ENCODE measurements at places on chromosomes 2 and 18.

DNA sequence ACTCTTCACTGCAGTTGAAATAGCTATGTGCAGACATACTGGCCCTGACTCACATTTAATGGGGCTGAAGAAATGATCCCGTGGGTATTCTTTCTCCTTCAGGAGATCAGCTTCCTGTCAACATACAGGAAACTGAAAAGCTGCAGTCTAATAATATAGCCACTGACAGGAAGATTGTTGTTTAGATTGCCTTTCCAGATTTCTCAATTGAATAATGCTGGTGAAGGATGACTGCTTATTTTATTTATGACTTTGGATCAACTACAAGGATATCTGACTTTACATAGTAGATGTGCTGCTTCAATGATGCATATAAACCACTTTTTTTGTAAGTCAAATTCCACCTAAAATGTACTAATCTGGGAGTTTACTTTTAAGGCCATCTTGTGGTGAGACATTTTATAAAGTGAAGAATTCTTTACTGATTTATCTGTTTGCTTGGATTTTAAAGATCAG lies 93.4 kb upstream of the MAP4K3 start:
- DNase-seq: no peak

DNA sequence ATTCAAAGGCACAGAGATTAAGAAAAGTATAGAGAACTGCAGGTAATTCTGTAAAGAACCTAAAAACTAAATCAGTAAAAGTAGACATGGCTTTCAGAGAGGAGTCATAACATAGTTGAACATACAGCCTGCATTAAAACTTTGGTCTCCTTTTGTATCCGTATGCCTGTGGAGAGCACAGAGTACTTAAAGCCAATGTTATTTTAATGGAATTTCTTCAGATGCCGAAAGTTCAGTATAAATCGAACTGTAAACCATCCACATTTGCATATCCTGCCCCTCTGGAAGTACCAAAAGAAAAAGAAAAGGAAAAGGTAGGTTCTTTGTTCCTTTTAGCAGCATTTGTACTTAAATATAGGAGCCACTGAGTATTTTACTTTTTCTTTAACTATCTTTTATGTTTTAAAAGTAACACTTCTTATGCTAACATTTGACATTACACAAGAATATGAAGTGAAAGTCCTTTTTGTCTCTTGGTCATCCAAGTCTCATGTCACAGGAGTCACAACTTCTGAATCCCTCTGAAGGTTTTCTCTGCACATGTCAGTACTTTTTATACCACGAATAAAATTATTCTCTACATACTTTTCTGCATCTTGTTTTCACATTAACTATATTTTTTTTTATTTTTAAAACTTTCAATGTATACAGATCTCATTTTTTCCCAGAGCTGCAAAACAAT lies 34.9 kb upstream of the ARMC9 start:
- no peak for DNase-seq

- no peak for DNase-seq
Measured at GRCh38 chr2:112924821-112925220, 13.9 kb downstream of the IL37 start.

DNA sequence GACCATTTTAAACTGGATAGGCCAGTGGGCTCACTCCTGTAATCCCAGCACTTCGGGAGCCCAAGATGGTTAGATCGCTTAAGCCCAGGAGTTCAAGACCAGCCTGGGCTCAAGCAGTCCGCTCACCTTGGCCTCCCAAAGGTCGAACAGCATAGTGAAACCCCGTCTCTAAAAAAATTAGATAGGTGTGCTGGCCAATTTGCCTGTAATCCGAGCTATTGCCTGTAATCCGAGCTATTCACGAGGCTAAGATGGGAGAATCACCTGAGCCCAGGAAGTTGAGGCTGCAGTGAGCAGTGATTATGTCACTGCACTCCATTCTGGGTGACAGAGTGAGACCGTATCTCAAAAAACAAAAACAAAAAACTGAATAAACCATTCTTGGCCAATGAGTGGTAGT lies 52.6 kb upstream of the EMILIN2 start:
- no peak for DNase-seq

- DNase-seq: no peak
Measured at GRCh38 chr2:179818546-179818945, 42.9 kb downstream of the ZNF385B start.

- DNase-seq: no peak
Measured at GRCh38 chr18:61893309-61893970, 633 bp upstream of the RNF152 start.

DNA sequence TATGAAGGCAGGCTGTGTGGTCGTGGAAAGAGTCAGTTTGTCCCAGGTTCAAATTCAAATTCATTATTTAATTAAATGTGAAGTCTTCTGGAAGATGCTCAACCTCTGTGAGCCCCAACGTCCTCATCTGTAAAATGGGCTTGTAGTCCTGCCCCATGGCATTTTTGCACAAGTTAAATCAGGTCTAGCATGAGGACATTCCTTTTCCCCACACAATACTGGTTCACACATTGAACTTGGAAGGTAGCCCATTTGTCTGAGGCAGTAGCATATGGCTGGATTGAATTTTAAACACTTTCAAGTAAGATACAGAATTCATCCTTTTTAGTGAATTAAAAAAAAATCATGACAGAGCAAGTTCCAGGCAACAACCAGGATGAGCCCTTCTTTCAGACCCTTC lies 665.4 kb upstream of the HS6ST1 start:
- DNase-seq: no peak

- no peak for DNase-seq
Measured at GRCh38 chr2:54672590-54673456, 50.6 kb upstream of the EML6 start.

DNA sequence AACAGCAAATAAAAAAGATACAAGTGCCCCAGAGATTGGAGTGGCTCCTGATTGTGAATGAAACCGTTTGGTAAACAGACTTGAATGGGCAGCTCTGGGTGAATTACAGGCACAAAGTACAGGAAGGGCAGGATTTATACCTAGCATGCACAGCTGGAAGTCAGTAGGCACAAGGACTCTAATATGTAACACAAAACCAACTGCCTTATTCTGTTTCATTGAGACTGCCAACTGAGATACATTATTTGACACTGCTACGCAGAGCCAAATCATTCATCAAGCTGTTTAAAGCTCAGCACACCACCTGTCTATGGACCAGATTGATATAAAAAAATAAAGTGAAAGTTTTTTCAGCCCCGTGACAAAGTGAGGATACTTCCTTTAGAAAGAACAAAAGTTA lies 541.2 kb downstream of the NUP35 start:
- no peak for DNase-seq

GRCh38 chr2:52717836-52718235 lies 1049.8 kb upstream of the CHAC2 start:
- DNase-seq: no peak

GRCh38 chr18:2112435-2113045 lies 458.8 kb downstream of the METTL4 start:
- no peak for DNase-seq

DNA sequence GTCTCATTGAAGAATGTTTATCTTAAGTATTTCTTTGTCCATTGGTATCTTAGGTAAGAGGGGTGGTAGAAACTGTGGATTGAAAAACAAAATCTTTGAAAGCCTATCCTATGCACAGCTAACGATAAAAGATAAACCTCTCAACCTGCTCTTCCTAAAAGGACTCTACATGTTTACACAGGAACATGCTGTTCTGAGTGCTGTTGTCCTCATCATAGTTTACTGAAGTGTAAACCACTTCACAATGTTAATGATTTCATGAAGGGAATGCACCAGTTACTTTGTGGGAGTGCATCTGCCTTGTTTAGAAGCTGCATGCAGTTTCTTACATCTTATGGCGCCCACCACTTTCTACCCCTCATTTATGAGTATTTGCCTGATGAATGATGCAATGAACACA lies 1.2 kb downstream of the ACMSD start:
- no peak for DNase-seq

Measured in stimulated activated CD8-positive, alpha-beta memory T cell treated with anti-CD3 and anti-CD28 coated beads, Interleukin-7, amount 100 ng/mL, for 1 hour (primary cell).